ENCODE measurements at places on chromosomes 3 and 15.

DNA sequence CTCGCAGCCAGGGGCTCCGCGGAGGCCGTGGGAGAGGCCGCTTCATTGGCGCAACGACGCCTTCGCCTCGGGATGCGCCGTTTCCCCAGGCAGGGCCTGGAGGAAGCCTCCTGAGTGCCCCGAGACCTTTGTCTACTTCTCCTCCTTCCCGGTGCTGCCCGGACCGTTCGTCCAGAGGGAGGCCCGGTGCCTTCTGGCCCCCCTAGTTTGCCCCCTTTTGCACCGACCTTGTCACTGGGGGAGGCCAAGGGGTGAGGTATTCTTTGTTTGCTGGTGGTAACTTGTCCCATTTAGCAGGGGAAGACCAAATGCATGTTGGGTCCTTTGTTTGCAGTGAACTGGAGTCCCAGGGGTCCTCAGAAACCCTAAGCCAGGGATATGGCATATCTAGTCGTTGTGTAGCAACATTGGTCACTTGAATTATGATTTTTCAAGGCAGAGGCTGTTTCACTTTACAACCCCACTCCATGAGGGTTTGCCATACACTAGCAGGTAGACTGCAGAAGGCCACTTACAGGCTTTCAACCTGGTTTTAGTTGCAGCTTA lies 615 bp downstream of the DHX30 start:
- no peak for DNase-seq

- no peak for DNase-seq
Measured at GRCh38 chr3:99644746-99645145, 6.4 kb downstream of the COL8A1 start.

- DNase-seq = peak; percentile 45
Measured at GRCh38 chr15:45187894-45188830, at the start of gene SHF. TSS of gene SHF (minus strand) at chr15:45187966. CDS start at chr15:45187951, 15 bp downstream.

DNA sequence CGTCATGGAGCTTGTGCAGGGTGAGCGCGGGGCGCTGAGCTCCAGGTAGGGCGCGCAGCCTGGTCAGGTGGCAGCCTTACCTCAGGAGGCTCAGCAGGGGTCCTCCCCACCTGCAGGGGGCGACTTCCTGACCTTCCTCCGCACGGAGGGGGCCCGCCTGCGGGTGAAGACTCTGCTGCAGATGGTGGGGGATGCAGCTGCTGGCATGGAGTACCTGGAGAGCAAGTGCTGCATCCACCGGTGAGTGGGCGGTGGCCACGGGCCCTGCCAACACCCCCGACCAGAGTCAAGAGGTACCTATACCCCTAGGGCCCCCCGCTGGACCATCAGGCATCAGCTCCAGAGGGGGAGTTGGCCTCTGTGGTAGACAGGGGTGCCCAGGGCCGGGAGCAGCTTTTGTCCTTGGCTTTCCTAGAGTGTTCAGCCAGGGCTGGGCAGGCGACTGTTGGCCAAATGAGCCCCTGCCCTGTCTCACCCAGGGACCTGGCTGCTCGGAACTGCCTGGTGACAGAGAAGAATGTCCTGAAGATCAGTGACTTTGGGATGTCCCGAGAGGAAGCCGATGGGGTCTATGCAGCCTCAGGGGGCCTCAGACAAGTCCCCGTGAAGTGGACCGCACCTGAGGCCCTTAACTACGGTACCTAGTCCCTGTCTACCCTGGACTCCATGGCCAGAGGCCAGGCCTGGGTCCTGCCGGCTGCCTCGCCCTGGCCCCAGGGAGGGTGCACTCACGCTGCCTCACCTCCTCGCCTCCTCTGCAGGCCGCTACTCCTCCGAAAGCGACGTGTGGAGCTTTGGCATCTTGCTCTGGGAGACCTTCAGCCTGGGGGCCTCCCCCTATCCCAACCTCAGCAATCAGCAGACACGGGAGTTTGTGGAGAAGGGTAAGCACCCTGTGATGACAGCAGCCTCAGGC lies 9.1 kb downstream of the FES start:
- DNase-seq = no peak

- DNase-seq = no peak
Measured at GRCh38 chr3:123317716-123318115, 116.0 kb downstream of the SEC22A start.

DNA sequence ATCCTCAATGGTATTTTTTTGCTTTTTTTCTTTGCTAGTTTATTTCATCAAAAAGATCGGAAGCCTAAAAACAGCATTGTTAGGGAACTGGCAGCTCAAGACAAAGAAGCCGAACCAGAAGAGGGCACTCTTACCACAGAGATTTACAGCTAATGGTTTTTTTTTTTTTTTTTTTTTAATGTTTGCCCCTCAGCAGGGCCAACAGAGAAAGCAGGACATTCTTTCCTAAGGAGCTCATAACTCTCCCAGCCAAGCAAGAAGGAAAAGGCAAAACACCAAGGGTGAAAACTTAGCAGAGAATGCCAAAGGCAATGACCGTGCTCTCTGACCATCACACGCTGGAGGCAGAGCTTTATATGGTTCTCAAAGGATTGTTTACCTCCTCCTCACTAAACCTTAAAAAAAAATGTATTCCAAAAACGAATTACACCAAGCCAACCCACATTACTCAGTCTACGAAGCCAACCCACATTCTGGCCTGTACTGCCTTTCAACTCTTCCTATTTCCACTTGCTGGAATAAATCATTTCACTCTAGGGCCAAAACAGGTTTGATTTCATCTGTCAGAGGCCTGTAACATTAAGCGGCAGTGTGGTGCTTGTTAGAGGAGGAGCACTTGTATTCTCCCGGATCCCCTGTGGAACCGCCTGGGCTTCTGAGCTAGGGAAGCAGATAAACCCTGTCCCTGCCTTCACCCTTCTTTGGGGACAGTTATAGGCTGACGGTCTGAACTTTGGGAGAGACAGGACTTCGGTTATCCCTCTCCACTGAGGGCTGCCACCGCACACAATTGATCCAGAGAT lies 35.6 kb upstream of the GYG1 start:
- no peak for DNase-seq

DNA sequence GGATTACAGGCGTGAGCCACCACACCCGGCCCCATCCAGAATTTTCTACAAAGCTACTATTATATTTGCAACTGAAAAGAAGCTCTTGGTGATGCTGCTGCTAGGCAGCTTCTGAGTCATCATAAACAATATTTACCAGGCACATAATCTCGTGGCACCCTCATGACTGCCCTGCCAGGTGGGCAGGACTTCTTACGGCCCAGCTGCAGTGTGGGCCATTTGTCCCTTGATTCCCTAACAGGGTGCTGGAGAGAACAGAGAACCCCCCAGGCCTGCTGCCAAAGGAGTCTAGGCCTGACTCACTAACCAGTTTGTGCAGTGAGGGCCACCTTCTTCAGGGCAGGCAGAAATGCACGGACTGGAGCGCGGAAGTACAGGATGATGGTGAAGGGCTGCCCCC lies 4.9 kb downstream of the EPB42 start:
- DNase-seq = no peak

GRCh38 chr15:71357967-71358366 lies 242.7 kb downstream of the THSD4 start:
- no peak for DNase-seq

DNA sequence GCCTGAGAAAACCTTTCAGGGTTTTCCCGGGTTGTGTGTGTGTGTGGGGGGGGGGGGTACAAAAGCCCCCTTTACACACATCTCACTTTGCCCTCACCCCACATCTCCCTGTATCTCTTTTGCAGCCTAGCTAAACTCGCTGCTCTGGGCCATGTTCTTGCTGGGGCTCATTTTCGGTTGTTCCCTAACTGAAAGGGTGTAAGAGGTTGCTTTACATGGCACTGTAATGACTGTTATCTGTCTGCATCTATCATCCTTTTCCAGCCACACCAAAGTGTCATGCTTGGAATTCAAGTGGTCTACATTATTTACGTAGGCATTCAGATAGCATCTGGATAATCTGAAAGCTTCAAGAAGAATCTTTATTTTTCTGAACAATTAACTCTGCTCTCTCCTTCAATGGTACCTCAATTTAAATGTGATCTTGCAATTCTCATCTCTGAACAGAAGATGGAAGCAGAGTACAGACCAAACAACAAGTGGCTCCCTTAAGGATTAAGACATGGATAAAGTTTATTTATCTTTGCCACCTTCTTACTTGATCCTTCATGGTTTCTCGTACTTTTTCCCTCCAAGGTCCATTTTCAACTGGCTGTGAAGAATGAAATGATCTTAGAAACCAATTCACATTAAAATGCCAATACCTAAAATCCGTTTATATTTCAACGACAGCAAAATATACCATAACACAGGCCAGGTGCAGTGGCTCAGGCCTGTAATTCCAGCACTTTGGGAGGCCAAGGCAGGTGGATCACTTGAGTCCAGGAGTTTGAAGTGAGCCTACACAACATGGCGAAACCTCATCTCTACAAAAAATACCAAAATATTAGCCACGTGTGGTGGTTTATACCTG lies 34.9 kb downstream of the DCLK3 start:
- DNase-seq = no peak

- DNase-seq = no peak
Measured at GRCh38 chr3:189158034-189158433, 13.7 kb upstream of the TPRG1 start.

DNA sequence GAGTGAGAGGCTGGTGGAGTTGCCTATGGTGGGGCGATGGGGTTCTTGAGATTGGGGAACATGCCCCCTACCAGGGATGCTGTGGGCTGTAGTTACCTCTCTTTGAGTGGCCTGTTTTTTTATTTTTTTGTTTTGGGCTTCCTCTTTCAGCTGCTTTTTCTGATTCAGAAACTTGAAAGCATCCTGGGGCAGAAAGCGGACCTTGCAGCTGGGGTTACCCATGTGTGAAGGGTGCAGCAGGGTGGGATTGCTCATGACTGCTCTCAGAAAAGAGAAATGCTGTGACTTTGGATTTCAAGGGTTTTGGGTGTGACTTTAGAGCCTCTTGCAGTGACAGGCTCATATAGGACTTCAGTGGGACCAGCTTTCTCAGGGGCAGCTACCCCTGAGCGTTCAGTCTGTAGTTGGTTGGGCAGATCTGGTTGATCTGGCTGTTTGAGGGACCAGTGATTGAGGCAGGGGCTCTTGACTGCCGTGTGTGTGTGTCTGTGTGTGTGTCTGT lies 1.8 kb downstream of the LIMD1 start:
- DNase-seq = no peak

- DNase-seq = no peak
Measured at GRCh38 chr3:117954131-117954530, 1080.5 kb downstream of the IGSF11 start.

GRCh38 chr3:65439641-65440284 lies 599.0 kb downstream of the MAGI1 start:
- no peak for DNase-seq

- no peak for DNase-seq
Measured at GRCh38 chr3:78645628-78646310, 1122.0 kb downstream of the ROBO1 start.

- no peak for DNase-seq
Measured at GRCh38 chr3:140316868-140317400, 360.9 kb upstream of the TRIM42 start.

DNA sequence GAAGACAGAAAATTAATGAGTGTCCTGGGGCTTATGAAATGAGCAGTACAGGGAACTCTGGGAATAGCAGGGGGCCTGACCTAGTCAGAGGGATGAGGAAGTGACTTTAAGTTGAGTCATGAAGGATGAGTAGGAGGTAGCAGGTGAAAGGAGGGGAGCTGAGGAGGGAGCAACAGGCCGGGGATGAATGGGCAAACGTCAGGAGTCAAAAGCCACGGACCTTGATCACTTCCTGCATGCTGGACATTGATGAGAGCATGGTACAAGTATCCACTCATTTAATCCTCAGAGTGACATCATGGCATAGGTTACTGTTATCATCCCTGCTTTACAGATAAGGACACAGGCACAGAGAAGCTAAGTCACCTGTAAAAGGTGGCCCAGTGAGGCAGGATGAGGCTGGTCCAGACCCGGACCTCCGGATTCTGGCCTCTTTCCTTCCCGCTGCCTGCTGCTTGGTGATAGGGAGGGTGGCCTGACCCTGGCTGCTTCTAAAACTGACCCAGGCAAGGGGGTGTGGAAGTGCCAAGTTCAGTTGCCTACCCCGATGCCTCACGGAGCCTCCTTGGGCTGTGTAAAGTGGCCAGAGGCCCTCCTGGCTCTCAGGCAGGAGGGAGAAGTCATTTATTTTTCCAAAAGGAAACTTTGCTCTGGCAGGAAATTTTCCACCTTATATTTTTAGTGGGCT lies 7.6 kb downstream of the CORO2B start:
- DNase-seq = no peak

DNA sequence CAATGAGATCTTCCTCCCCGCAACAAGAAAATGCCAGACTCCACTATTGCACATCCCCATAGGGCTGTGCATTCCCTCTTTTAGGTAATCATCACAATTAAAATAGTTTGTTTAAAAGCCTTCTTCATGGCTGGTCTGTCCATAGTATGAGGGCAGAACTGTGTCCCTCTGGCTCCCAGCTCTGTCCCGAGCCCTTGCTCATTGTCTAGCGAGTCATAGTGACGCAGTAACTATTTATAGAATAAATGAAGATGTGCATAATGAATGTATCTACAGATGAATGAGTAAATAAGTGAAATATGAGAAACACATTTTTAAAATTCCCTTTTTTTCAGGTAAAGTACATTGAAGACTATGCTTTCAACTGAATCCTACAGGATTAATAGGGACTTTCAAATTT lies 128.4 kb upstream of the TMC3 start:
- DNase-seq = no peak

DNA sequence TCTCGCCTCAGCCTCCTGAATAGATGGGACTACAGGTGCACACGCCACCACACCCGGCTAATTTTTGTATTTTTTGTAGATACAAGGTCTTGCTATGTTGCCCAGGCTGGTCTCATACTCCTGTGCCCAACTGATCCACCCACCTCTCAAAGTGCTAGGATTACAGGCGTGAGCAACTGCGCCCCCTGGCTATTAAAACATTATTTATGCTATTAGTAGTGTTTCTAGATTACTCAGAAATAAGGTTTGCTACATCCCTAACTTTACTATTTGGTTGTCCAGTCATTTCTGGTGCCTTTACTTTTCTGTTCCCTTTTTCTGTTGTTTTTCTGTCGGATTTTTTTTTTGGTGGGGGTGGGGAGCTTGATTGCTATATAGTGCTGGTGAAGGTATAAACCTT lies 393.6 kb upstream of the TPM1 start:
- no peak for DNase-seq

DNA sequence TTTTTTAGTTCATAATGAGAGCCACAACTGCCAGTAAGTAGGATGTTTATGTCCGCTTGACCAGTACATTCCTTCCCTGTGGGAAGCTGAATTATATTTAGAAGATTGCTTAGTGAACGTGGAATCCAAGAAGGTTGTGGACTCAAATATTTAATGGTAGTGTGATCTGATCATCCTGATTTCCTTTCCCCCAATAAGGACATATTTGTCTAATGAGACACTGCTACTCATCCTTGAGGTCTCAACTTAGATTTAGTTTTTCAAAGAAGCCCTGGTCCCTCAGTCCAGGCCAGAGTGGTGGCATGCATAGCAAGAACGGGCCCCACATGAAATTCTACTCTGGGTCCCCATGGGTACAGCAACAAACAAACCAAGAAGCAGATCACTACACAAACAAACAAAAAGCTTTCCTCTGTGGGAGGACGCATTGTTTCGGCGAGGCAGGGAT lies 60.8 kb downstream of the USP13 start:
- DNase-seq = no peak

- no peak for DNase-seq
Measured at GRCh38 chr3:38545983-38546382, 49.8 kb downstream of the EXOG start.

Data from activated naive CD4-positive, alpha-beta T cell (primary cell).